Adrenal gland (tissue), 19 donors: ENCODE measurements at places on chromosomes 1 and 21. TPM values are rescaled to one million over a fixed set of nuclear protein-coding genes. Genes with fewer than 3 reads are reported as not detected.
A peak's percentile ranks its signal among the peaks of the same experiment; 100 is the strongest.

TIAM1 gene
- total RNA-seq: 20.4 TPM

TRIM67 gene
- 0.06 TPM for total RNA-seq

IL6R gene
- 43.0 TPM for total RNA-seq

CLDN17 gene
- not detected for total RNA-seq

- no peak overlapping the region for H3K27ac ChIP-seq
- no peaks in the 10 kb centered on the region for H3K36me3 ChIP-seq
- no peak overlapping the region for H3K4me3 ChIP-seq
- peaks cover 6% of the 10 kb centered on the region for H3K4me1 ChIP-seq
- DNase-seq: peak; percentile 91
- no peaks in the 10 kb centered on the region for H3K27me3 ChIP-seq
Observed at GRCh38 chr1:145714524-145715111, 4.7 kb upstream of the CD160 start.

DNA sequence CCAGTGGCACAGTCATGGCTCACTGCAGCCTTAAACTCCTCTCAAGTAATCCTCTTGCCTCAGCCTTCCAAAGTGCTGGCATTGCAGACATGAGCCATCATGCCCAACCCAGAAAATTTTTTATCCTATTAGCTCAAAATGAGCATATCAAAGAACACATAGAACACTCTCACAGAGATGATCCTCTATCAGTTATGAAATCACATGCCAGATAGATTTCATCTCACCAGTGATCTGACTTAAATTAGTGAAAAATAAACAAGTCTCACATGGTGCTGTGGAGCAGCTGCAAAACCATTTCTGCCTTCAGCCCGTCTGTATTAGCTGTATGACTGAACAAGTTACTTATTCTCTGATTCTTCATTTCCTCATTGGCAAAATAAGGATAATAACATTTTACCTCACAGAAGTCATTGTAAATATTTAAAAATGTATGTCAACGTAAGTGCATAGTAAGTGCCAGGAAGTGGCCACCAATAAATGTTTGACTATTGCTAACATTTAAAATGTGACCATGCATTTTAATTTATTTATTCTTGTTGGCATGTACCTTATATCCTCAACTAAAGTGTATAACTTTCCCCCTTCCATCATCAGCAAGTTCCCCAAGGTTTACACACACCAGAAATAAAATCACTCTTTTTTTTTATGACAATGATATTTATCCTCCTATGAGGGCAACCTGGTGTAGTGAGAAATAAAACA, 29.0 kb upstream of the SLC19A2 start:
- H3K4me1 ChIP-seq: peaks cover 12% of the 10 kb centered on the region
- no peak overlapping the region for H3K27ac ChIP-seq

GRCh38 chr1:225651872-225652728, 823 bp downstream of the ENAH start:
- DNase-seq: peak; percentile 58
- peaks cover 9% of the 10 kb centered on the region for H3K4me1 ChIP-seq
- peak overlapping the region; percentile 95 for H3K27ac ChIP-seq
- H3K27me3 ChIP-seq: no peaks in the 10 kb centered on the region
- no peaks in the 10 kb centered on the region for H3K36me3 ChIP-seq

DNA sequence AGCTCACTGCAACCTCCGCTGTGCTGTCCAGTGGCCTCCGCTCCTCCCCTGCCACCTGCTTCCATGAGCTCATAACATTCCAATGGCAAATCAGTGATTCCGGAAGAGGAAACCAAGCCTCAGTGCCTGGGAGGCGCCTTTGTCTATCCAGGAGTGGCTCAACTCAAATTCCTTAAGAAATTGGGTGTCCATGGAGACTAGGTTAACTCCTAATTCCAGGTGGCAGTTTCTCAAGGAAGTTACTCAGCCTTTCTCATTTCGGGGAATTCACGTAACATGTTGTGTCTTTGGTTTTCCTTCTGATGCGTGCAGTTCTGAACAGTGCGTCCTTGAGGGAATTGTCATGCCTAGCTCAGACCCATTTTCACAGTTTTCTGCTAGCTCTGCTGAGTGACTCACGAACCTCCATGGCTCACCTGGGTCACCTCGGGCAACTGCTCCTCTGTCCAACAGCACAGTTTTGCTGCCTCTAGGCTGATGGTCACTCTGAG, 89.9 kb upstream of the DSCAM start:
- H3K27ac ChIP-seq: no peak overlapping the region
- no peaks in the 10 kb centered on the region for H3K36me3 ChIP-seq
- H3K4me1 ChIP-seq: no peaks in the 10 kb centered on the region
- H3K4me3 ChIP-seq: no peak overlapping the region
